Activated B cell treated with CpG ODN at 0.5 μM for 24 hours (primary cell): ENCODE measurements at places on chromosomes 5 and 9.
A peak's percentile ranks its signal among the peaks of the same experiment; 100 is the strongest.

DNA sequence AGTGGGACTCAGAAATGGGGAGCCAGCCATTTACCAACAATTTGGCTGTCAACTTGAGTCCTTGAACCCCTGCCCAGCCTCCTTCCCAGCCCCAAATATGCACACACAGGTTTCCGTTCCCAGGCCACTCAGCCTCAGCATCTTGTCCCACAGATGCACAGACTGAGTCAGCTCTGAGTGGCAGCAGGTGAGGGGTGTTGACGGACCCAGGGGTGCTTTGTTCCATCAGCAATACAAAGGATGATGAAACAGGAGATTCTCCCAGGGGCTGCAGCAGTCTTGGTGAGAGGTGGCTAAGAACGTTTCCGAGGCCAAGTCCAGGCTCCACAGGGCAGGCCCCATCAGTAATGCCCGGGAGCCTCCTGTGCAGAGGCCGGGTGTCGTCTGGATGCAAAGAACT, 4.9 kb upstream of the OLFM1 start:
- DNase-seq: no peak

DNA sequence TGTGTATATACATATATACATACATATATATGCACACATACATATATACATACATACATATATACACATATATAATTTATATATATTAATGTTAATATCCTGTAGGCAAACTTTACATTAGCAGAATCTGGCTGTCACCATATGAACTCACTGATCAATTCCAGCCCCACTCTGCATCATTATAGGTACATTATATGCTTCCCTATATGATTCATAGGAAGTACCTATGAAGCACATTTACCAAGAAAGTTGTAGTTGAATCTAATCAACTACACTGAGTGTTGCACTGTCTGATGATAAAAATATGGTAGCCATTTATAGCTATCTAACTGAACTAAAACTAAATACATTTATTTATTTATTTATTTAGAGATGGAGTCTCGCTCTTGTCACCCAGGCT, 5.5 kb upstream of the SPATA6L start:
- no peak for DNase-seq

DNA sequence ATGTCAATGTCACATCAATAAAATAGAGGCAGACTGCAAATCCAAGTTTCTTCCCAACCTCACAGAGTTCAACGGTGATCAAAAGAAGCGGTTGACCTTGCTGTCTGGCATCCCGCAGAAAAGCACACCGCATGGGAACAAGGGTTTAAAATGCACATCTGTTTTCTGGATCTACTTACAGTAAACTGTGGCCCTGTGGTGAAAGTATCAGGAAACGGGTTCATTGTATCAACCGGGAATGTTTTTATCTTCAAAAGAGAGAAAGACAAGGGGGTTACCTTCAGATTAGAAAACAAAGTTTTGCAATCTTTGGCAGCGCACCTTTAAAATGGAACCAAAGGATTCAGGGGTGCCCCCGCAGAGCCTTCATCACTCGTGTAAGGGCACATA, 15.5 kb upstream of the FRRS1L start:
- DNase-seq: no peak

GRCh38 chr5:119864286-119864685, 234.9 kb downstream of the FAM170A start:
- no peak for DNase-seq

DNA sequence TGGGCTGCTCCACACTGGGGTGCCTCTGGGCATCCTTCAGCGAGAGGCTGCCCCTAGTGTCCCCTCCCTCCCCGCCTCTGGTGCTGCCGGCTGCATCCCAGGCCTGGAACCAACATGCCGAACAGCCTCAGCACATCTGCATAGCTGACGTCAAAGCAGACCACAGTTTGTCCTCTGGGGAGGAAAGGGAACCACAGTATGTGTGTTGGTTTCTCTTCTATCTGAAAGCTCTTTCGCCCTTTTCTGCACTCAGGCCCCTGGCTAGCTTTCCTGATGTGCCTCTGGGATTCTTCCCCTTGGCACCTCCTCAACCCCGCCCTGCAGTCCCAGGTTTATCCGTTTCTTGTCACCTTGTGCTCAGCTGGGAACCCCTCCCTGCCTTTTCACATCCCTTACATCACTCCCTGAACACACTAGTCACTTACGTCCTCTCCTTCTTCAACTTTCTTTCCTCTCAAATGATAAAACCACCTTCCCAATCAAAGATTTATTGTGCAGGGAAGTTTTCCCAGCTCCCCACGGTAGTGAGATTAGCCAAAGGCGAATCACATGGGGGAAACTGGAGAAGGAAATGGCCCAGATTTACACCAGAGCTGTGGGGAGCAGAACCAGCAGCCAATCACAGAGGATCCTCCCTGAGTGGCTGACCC, 35.5 kb upstream of the B4GALT1 start:
- DNase-seq: peak; percentile 67

DNA sequence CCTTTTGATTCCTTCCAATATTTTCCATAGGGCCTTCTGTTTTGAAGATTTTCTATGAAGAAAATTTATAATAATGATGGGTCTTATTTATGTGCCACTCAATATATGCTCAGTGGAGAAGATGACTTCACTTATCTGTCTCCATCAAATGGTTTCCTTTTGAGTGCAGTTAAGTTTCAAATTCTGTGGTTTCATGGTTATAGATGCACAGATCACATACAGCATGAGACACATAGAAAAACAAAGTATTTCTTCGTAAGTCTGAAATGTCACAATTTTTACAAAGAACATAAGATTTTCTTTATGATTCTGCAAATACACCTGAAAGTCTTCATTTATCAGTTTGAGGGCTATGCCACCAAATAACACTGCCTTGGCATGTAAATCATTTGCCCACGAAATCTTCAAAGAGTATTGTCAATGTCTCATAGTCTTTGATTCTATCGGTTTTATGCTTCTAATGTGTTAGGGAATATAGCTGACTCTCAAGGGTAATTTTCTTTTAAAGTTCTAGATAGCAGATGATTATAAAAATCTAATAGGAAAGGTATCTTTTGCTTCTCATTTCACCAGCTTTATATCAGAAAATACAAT, 14.1 kb downstream of the CFAP95 start:
- no peak for DNase-seq

- no peak for DNase-seq
Observed at GRCh38 chr5:109643791-109644350, 45.9 kb upstream of the MAN2A1 start.

- DNase-seq: no peak
Observed at GRCh38 chr9:131661568-131662288, 78.1 kb downstream of the RAPGEF1 start.

GRCh38 chr5:154090656-154091055, 51.9 kb downstream of the MFAP3 start:
- no peak for DNase-seq

GRCh38 chr5:78979117-78979742, 5.9 kb downstream of the ARSB start:
- DNase-seq: no peak

DNA sequence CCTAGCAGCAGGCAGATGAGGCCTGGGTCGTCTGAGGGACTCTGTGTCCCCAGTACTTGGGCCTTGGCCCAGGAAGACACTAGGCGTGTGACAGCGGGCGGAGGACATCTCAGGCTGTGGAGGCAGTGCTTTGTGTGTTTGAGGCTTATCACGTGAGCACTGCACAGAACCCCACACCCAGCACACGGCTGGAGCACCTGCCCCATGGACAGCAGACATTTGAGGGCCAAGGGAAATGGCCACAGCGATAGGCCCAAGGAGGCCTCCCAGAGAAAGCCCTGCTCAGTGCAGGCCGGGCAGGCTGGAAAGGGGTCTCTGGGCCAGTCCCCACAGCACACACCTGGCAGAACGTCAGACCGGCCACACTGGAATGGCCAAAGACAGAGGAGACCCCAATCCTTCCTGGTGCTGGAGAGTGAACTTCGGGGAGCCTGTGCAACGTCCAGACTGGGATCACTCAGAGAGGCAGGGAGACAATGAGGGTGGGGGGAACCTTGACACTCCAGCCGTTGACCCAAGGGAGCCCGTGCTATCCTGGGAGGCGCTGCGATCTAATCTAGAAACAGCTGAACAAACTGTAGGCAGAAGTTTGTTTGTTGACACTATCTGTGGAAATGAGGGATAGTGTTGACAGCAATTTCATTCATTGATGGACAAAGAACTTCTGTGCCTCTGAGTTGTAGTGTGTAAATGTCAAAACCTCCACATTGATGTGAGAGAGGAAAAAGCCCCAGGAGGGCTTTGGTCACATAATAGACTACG, 19.6 kb upstream of the FLT4 start:
- DNase-seq: no peak

DNA sequence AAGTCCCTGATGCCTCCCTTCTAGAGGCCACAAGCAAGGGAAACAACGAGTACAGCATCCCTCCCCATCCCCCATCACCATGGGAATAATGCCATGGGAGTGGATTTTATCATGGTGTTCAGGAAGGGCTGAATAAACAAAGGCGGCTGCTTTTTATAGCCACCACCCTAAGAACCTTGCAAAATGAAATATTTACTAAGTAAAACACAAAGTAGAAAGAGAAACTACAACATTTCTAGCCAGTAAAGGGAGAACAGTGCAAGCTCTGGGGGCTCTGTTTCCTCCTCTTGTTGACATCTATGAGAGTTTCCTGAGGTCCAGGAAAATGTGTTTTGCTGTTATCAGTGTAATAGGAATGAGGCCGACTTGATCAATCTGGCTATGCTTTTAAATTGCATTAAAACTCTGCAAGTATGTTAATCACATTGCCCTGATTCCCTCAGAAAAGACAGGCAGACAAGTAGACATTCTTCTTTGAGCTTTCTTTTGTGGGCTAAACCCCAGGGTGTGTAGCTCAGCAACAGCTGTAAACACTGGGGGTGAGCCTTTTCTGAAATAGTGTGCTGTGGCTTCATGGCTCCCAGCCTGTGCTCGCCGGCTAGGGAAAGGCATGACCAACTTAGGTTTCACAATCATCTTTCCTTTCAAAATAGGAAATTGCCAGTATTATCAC, 31.1 kb downstream of the SV2C start:
- DNase-seq: no peak

- DNase-seq: no peak
Observed at GRCh38 chr9:96660692-96661248, 5.7 kb upstream of the PRXL2C start.

- no peak for DNase-seq
Observed at GRCh38 chr5:141559461-141559860, 59.3 kb downstream of the DIAPH1 start.

GRCh38 chr9:37329576-37329975, 92.9 kb upstream of the GRHPR start:
- DNase-seq: no peak

DNA sequence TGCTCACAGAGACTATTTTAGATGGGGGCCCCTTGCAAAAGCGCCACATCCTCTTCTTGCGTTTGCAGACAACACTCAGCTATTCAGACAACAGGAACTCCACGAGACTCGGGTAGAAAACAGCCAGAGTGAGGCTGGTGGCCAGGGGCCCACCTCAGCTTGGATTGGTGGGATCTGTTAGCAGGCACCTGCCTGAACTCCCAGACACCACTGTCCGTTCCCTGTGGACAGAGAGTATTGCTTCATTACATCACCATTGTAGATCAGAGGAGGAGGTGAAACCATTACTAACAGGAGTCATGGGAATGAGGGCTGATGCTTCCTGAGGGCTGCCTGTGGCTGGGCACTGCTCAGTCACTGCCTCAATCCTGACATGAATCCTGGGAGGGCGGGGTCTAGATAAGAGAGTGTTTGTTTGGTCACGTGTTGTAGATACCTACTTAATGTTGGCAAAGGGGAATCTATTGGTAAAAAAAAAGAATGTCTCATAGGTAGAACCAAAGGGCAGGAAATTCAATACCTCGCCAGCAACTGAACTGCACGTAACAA, 4.4 kb upstream of the RAPGEF1 start:
- DNase-seq: no peak

DNA sequence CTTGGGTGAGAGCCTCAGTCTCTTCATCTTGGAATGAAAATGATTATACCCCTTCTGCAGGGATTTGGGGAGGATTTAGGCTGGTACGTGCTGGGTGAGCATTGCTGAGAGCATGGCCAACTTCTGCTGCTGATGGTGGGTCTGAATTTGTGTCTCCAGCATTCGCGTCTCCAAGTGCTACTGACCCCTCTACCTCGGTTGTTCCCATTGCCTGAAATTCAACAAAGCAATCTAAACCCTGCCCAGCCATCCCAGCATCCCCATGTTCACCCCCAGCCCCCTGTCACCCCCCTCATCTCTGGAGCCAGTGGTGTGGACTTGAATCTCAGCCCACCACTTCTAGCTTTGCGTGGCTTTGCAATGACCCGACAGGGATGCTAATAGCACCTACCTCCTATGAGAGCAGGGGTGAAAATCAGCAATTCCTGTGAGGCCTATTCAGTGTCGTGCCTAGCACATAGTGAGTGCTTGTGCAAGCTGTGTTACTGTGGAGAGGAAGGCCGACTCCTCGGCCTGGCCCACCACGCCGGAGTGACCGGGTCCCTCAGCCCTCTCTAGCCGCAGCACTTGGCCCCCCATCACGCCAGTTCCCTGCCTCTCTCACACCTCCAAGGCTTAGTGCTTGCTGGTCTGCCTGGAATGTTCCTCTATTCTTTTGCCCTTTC, 43.4 kb upstream of the SH3PXD2B start:
- no peak for DNase-seq

DNA sequence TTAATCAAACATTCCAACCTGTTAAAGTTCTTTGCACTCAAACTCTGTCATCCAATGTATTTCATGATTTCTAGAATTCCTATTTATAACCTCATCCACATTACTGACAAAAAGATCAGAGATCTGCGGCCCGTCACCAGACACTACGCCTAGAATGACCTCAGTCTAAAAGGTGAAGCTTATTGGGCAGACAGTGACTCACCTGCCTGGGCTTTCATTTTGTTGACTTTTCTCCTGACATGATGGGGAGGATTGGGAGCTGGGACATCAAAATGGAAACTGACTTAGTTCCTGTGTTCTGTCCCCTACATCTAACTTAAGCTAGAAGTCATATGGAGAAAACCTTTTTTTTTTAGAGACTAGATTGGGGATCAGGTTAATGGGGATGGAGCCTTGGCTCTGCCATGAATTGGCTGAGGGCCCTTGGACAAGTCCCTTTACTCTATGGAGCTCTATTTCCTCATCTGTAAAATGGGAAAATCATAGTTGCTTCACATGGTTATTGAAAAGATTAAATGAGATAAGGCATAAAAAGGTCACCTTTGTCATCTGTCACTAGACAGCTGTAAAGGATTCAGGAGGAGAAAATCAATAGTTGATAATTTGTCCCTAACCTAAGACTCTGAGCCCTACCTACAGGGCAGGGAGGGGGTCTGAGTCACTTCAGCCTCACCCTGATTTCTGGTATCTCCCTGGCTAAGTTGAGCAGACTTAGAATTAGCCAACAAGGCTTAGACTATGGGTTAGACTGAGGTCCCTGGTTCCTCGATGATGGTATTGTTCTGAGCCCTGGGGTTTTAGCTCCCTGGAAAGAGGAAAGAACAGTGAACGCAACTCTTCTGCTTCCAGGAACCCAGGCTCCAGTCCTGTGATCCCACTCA, 224.8 kb upstream of the TBC1D2 start:
- no peak for DNase-seq
